ENCODE measurements at places on chromosomes 2 and 18.

GRCh38 chr2:143545949-143546255, 416.7 kb downstream of the ARHGAP15 start:
- DNase-seq, result no peak

DNA sequence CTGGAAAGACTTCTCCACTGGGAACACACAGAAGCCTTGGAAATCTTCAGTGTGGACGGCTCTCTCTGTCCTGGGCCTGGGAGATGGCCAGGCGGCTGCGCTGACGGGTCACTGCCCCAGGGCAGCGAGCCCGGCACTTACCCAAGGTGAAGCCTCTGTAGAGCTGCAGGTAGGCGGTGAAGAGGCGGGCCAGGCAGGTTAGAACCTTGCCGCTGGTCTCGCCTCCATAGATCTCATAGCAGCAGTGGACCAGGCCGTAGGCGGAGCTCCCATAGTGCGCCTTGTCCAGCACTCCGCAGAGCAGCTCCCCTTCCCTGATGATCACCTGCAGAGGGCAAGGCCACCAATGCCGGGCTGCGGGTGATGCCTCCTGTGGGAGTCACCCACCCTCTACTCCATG, 53.0 kb downstream of the POLR1A start:
- no peak for DNase-seq

- DNase-seq, result no peak
Measured at GRCh38 chr2:8234757-8235374, 447.0 kb upstream of the ID2 start.

- DNase-seq, result no peak
Measured at GRCh38 chr2:185161701-185162100, 563.4 kb downstream of the ZNF804A start.

DNA sequence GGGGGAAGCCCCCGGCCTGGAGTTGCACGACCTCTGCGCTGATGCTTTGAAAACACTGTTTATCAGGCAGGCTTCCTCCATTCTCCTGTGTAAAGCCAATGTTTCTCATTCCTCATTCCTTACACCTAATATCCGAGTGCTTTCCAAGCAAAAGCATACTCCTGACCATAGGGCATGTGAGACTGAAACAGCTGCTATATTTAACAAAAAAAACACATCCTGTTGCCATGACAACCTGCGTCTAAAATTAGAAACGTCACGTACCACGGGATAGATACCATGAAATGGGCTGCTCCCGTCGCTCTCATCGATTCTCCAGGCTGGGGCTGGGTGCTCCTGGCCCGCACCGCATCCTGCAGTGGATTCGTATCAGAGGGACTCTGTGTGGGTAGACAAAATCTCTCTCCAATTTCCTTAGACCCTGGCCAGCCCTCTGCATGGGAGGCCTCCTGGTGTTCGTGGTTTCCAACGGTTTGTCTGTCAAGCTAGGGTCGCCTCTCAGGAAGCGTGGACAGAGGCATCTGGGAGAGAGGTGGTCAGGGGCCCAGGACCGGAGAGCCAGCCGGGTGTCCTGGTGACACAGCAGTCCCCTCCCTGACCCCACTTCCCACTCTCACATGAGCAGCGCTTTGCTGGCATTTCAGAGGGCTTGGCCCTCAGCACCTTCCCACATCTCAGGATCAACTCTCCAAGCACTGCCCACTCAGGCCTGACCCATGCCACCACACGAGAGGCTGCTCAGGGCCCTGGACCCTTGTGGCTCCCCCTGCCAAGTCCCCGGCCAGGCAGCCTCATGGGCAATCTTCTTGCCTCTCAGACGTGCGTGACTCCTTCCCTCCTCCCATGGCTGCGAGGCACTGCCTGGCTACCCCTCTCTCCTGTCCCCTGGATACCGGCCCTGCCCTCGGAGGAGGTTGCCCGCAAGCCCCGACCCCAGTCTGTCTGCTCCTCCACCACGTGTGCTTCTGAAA, 268.1 kb downstream of the NDUFA10 start:
- no peak for DNase-seq

Data from activated CD4-positive, alpha-beta memory T cell treated with anti-CD3 and anti-CD28 coated beads for 36 hours (primary cell).